Activated CD8-positive, alpha-beta memory T cell treated with anti-CD3 and anti-CD28 coated beads, Interleukin-2, amount 50 U/mL, for 4 hours (primary cell): ENCODE measurements at places on chromosomes 11 and 22.
A peak's percentile ranks its signal among the peaks of the same experiment; 100 is the strongest.

- DNase-seq = no peak
These were observed 21.4 kb downstream of the MRGPRG start for GRCh38 chr11:3197044-3197695.

DNA sequence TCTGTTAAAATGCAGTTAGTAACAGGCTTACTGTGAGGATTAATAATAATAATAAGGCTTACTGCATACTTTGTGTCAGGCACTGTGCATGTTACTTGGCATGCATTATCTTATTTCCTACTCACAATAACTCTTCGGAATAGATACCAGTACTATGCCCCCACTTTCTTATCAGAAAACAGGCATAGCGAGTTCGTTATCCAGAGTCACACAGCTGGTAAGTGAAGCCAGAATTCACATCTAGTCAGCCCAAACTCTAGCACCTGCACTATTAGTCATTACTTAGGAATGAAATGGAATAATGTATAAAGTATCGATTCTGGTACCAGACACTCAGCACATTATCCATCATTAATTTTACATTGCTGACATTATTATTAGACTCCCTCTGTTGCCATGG lies 155.7 kb upstream of the BLID start:
- DNase-seq = no peak

GRCh38 chr11:97290464-97291041 lies 900.7 kb downstream of the JRKL start:
- no peak for DNase-seq

GRCh38 chr11:112588252-112588694 lies 327.6 kb upstream of the PLET1 start:
- peak; percentile 18 for DNase-seq

GRCh38 chr22:45469281-45470073 lies 33.2 kb upstream of the FBLN1 start:
- no peak for DNase-seq

- no peak for DNase-seq
These were observed 20.0 kb upstream of the SLC22A12 start for GRCh38 chr11:64571050-64571409.

GRCh38 chr11:68796801-68797200 lies 44.9 kb downstream of the CPT1A start:
- no peak for DNase-seq

DNA sequence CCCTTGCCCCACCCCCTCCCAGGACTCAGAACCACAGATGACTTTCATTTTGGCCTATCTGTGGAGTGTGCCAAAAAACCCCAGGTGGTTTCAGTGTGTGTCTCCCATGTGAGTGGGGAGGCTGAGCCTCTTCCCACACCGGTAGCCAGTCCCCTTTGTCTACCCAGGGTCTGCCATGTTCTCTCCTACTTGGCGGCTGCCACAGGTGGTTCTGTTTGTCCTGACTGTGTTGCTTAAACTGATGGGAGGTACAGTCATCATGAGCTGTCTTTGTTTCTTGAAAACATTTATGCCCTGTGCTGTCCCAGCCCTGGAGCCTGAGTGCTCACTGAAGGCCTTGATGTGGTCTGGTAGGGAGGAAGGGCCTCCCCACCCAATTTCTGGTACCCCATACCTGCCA lies 39.7 kb upstream of the SUSD2 start:
- peak; percentile 35 for DNase-seq

DNA sequence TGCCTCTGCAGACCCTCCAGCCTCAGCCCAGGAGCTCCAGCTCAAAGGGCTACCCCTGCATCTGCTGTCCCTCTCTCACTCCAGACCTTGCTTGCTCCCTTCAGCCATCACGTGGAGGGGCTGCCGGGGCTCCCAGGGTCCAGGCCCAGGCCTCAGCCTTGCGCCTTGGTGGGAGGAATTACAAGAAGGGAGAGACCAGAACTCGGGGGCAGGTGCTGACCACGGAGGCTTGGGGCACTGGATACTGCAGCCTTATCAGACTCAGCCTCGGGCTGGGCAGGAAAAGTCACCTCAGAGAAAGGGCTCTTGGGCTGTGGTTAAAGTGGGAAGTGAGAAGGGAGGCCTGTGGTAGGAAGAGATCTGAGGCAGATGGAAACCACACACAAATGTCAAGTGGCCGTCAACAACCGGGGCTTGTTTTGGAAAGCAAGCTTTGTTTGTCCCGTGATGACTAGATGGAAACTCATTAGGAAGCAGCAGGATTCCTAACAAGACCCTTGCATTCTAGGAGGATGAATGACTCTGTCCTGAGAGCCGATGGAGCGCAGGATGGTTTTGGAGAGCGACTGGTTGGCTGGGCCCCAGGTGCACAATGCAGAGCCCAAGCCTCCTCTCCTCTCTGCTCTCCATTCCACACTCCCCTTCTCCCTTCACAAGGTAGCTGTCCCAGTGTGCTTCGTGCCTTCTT lies 1321.7 kb downstream of the TBC1D22A start:
- no peak for DNase-seq

DNA sequence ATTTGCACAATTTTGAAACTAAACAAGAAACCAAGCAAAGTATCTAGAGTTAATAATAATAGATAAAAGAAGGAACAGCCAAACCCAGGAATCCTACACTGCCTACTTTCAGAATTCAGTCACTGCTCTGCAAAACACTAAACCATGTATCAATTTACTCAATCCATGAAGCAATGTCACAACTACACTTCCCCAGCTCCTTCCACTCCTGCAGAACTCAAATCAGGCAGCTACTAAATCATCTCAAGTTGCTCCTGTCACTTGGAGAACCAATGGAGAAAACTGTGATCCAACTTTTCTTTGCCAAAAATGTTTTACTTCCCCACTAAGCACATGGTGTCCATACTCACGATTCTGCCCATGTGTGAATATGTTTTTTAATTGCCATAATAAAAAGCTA lies 24.9 kb upstream of the C11orf58 start:
- DNase-seq = no peak

- DNase-seq = no peak
These were observed 335.0 kb downstream of the CADM1 start for GRCh38 chr11:115169251-115169650.

- DNase-seq = peak; percentile 19
These were observed 67.2 kb upstream of the BMAL1 start for GRCh38 chr11:13210424-13210823.

DNA sequence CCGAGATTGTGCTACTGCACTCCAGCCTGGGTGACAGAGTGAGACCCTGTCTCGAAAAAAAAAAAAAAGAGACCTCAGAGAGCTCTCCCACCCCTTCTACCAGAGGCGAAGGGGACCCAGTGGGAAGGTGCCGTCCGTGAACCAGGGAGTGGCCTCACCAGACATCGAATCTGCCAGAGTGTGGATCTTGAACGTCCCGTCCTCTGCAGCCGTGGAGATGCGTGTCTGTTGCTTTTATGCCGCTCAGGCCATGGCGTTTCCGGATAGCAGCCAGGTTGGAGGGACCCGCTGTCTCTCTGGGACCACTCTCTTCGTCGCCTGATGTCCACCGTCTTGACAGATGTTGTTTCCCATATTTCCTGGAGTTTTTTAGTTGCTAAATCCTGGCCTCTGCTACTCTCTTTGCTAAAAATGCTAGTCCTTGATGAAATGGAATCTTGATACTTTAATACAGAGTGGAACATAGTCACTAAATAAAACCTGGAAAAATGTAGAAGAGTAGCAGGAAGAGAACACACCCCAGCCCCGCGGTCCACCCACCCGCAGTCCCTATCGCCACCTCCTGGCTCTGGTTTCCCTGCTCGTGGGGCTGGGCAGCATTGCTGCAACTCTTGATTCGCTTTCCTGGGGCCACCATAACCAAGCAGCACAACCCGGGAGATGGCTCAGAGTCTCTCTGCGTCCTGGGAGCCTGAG lies 12.0 kb upstream of the MUC6 start:
- DNase-seq = no peak

DNA sequence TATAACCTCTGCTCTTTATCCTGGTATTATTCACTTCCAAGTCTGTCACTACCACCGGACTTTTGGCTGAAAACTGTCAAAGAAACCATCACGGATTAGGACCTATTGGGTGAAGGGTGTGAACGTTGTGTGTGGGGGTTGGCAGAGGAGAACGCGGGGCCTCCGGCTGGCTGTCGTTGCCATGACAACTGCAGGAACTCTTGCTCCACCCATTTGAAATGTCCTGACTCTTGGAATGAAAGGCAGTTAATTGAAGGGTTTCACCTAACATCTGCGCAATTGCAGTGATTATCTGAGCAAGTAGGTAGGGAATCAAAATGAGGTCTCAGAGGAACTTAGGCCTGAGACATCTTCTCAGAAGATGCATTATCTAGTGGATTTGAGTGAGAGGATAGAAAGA lies 60.9 kb upstream of the CLMP start:
- DNase-seq = no peak

DNA sequence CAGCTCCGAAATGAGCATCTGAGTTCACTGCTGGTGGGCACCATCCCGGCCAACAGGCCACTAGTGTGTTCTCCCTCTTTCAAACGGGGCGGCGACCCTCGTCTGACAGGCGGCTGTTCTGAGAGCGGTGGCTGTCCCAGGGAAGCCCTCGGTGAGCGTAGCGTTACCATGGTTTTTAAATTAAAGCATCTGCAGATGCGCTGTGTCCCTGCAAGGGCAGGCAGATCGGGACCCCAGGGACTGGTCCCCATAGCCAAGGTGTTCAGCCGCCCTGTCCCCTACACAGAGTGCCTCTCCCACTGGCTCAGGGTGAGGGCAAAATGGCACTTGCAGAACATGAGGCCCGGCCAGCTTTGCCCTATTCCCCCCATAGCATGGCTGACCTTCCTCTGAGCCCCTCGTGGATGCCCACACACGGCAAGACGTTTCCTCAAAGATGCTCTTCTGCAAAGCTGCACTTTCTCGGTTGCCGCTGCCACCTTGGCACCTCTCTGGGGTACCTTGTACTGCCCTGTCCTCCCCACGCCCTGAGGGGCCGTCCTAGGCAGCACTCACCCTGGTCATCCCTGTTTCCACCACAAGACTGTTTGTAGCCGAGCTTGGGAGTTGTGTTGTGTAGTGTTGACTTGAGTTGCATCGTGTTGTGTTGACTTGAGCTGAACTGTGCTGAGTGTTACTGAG lies 51.9 kb upstream of the KCNQ1OT1 start:
- no peak for DNase-seq

GRCh38 chr22:38697425-38698089 lies 3.2 kb downstream of the JOSD1 start:
- DNase-seq = no peak

GRCh38 chr11:78714539-78714938 lies 139.9 kb upstream of the NARS2 start:
- DNase-seq = no peak

DNA sequence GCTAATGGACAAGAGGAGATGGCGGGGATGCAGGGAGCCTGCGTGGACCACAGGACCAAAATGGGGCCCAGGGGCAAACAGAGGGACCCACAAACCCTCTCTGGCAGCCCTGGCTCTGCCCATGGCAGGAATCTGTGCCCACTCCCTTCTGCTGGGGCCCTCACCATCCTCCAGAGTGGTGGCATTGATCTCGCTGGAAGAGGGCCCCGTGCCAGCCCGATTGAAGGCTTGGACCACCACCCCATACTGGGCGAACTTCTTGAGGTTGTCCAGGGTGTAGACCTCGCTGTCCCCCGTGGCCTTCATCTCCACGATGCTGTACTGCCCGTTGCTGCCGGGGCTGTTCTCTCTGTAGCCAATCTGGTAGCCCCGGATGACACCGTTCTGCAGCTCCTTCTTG lies 137.1 kb downstream of the CEP164 start:
- no peak for DNase-seq

GRCh38 chr11:75078233-75078632 lies 18.4 kb downstream of the OR2AT4 start:
- no peak for DNase-seq

DNA sequence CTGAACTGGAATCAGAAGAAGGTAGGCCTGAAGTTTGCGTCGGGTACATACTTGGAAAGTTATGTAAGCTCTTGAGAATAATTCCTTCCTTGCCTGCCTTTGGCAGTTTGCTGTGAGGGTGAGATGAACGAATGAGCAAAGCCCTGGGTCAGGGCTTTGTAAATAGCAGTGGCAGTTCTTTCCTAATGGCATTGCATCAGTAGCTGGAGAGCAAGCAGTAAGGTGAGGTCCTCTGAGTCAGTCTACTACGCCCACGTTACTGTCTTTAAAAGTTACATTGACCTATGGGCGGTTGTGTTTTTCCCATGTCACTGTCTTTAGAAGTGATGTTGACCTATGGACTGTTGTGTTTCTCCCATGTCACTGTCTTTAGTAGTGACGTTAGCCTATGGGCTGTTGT lies 179.1 kb upstream of the E2F8 start:
- no peak for DNase-seq
